Right renal cortex interstitium (tissue), 3 donors: ENCODE measurements at places on chromosomes 2 and 18.

- no peak for DNase-seq
These were observed 4.2 kb upstream of the POU3F3 start for GRCh38 chr2:104849618-104850141.

- DNase-seq: no peak
These were observed 150.9 kb downstream of the ESCO1 start for GRCh38 chr18:21449367-21450290.

DNA sequence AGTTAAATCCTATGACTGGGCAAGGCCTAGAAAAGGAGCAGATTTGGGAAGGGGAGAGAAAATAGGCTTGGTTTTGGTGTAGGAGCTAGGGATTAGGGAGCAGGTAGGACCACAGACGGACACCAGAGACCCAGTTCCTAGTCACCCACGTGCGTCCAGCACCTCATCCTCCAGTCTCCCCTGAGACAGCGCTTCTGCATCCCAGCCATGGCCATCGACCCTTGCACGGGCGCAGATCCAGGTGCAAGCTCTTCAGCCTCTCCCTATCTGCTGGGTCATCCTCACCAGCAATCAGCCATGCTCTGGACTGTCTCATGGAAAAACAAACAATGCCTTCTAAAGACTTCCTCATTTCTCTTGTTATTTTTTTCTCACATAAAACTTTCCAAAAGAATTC lies 246.8 kb upstream of the RAB6C start:
- DNase-seq: no peak

- DNase-seq: no peak
These were observed 118.8 kb downstream of the ACTR3 start for GRCh38 chr2:114008720-114009119.

GRCh38 chr2:225584796-225585195 lies 185.3 kb downstream of the NYAP2 start:
- DNase-seq: no peak

- DNase-seq: no peak
These were observed 245.8 kb downstream of the SOX11 start for GRCh38 chr2:5937851-5938565.

DNA sequence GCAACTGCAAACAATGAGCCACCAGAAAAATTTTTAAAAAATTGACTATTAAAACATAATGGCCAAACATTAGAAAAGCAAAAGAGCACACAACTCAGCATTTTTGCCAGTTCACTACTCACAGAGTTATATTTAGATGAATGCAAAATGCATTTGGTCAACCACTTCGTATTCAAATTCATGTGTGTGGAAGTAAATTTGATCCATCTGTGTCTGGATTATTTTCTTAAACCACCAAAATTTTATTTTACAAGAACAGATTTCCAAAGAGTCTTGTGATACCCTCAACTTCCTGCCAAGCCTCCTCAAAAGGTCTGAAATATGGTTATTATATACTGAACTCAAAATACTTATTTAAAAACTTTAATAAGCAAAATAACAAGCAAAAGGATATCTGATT lies 57.4 kb downstream of the PPP1R1C start:
- no peak for DNase-seq

DNA sequence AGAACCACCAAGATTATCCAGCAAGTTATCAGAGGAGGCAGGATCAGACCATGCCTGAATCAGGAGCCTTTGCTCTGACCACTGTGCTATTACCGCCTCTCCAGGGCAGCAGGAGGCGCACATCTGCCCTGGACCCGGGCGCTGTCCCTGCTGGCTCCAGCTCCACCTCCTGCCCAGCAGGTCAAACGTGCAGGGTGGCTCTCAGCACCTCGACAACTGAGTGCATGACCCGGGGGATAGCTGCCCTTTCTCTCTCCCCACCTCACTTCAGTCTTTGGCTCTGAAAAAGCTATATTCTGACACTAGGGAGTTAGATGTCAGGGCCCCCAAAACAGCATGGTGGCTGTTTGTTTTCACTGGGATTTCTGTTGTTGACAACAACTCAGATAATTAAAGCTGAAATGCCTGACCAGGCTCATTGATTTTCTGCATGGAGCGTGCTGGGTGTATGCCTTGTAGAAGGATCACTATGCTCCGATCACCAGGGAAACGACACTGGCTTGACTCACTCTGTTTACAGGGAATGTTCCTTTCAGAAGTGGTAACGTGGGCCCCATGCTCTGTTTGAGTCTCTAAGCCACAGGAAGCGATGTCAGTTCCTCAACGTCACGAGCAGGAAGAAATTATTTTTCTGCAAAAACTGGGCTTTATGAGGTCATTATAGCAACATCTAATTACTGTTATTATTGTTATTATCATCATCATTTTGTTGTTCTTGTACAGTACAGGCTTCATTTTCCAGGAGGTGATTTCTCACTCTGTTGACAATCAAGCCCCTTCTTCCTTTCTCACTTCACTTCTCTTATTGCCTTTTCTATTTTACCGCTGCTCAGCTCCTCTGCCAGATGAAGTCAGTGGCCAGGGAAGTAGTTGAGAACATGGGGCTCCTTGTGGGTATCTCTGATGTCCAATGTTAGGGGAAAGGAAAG lies 125.6 kb downstream of the PLB1 start:
- no peak for DNase-seq

GRCh38 chr2:216791303-216791702 lies 68.6 kb downstream of the TNP1 start:
- no peak for DNase-seq

DNA sequence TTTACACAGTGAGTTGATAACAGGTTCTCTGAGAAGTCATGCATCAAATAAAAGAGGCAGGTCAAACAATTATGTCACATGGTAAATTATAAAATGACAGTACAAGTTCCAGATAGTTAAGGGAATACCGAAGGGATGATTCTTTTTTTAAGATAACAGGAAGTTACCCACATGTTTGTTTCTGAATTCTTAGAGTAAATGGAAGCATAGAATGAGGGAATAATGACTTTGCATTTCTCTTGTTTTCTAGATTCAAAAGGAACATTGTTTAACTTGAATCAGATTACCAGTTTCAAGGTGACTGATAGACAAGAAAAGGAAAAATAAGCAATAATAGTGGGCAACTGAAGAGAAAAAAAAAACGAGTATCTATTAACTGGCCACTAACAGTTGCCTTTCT lies 124.5 kb downstream of the MIB1 start:
- DNase-seq: no peak

DNA sequence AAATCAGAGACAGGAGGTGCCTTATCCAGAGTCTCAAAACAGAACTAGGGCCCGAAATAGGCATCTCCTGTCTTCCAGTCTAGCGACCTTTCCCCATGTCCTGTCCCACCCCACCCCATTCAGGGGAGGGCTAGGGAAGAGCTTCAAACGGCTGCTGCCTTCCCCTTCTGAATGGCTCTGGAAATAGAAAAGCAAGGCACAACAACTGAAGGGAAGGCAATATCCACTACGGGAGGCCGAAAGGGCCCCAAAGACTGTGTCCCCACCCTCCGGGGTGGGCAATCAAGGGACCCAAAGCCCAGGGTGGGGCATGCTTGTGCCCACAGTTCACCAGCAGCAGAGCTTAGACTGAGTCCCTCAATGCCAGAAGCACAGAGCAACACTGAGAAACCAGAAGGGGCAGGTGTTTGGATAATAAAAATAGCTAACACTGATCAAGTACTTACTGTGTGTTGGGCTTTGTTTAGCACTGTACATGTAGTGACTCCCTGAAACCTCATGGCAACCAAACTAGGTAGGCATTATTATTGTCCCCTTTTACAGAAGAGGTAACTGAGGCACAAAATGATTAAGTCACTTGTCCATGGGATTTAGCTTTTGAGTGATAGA lies 38.5 kb downstream of the CYRIA start:
- DNase-seq: no peak

GRCh38 chr2:234537929-234538328 lies 41.0 kb upstream of the ARL4C start:
- DNase-seq: no peak

DNA sequence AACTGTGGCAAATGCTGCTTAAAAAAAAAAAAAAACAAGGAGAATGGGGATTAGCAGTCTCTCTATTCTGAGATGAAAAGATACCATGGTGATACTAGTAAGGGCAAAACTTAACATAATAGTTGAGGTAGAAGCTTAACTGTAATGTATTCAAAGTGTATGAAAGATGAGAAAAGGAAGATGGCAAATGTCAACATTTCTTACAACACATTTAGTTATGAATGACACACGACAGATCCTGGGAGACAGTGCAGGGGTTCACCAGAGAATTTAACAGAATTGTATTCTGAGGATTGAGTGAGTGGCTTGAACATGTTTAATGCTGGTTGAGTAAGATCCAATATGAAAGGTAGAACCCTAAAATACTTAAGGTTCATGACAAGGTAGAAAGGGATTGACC lies 52.7 kb downstream of the CUL3 start:
- no peak for DNase-seq

GRCh38 chr2:42569116-42569711 lies 782 bp downstream of the MTA3 start:
- no peak for DNase-seq

DNA sequence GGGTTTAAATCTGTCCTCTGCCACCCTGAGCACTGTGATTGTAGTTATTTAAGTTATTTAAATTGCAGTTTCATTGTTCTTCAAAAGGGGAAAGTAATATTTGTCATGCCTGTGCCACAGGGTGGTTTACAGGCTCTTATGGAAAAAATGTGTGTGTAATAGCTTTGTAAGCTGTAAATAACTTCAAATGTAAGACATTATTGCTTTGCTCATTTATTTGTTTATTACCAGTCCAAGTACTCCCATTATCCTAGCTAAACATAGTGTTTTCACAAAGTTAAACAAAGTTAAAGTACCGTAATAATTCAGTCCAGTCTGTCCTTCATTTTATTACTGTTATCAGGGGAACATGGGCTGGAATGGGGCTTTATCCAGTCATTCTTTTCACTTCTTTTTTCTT lies 43.4 kb upstream of the IGFBP2 start:
- no peak for DNase-seq

- no peak for DNase-seq
These were observed 12.3 kb upstream of the NEU4 start for GRCh38 chr2:241796610-241797138.

DNA sequence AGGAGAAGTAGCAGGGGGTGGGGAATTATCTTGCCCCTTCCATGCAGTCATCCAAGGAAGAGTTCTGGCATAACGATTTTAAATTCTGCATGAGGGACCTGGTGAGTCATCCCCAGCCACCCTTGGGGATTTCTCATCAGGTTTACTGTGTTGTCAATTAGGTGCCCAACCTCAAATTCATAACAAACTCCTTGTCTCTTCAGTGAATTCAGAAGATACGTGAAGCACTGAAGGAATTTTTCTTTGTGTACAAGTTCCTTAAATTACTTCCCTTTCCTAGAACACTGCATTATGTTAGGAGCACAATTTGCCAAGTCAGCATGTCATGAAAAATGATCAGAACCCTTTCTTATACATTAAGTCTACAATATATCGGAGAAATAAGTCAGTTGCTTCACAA lies 70.8 kb upstream of the NOSTRIN start:
- DNase-seq: no peak

DNA sequence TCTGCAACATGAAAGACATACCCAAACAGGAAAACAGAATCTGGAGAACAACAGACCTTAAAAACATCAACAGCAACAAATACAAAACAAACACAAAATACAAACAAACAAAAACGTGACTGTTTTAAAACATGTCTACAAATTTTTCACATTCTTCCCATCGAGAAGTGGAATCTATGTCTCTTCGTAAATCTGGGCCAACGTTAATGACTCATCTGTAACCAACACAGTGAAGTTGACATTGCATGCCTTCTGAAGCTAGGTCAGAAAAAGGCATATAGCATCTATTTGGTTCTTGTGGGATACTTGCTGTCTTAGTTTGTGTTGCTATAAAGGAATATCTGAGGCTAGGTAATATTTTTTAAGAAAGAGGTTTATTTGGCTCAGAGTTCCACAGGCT lies 269.0 kb upstream of the FBXO11 start:
- DNase-seq: no peak

DNA sequence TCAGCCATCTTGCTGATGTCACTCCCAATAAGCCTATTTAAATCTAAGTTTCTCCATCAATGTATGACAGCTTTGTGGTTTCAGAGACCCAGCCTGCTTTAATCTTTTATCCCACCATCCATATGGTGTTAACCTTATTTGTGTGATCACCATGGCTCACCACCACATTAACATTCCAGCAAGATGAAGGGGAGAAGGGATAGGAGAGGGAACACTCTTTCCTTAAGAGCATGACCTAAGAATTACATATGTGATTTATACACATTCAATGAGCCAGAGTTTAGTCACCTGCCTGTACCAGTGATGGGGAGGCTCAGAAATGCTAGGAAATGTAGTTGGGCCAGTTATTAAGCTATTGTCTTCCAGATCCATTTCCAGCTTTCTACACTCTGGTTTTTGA lies 44.5 kb upstream of the CHN1 start:
- DNase-seq: no peak

GRCh38 chr2:71619230-71619741 lies 165.9 kb downstream of the DYSF start:
- DNase-seq: no peak

GRCh38 chr18:44871771-44872170 lies 191.1 kb downstream of the SETBP1 start:
- DNase-seq: no peak

GRCh38 chr2:196101325-196101991 lies 32.8 kb upstream of the DNAH7 start:
- DNase-seq: no peak

GRCh38 chr2:118089139-118089800 lies 999 bp downstream of the INSIG2 start:
- DNase-seq: no peak

- DNase-seq: no peak
These were observed 464.5 kb downstream of the THSD7B start for GRCh38 chr2:137229834-137230233.

DNA sequence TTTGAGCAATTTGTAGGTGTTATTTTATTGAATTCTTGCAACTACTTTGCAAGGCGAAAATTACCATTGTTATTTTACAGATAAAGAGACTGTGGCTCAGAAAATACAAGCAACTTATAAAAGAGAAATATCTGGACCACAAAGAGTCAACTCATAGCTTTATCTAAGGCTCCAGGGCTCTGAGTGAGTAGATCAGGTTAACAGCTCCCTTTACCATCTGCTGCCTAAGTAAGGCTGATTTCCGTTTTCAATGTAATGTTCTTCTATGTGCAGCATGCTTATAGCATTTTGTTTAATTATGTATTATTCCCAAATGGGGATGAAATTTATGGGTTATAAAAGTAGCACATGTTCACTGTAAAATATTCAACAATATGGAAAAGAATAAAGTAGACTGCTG lies 299.1 kb upstream of the TNP1 start:
- no peak for DNase-seq

GRCh38 chr2:201880579-201880978 lies 74.2 kb downstream of the CDK15 start:
- no peak for DNase-seq
